Activated CD4-positive, alpha-beta T cell treated with anti-CD3 and anti-CD28 coated beads, Interleukin-2, amount 10 ng/mL, durations not matched to agents 7 days and 5 days (primary cell): ENCODE measurements at places on chromosomes 16 and 17.

DNA sequence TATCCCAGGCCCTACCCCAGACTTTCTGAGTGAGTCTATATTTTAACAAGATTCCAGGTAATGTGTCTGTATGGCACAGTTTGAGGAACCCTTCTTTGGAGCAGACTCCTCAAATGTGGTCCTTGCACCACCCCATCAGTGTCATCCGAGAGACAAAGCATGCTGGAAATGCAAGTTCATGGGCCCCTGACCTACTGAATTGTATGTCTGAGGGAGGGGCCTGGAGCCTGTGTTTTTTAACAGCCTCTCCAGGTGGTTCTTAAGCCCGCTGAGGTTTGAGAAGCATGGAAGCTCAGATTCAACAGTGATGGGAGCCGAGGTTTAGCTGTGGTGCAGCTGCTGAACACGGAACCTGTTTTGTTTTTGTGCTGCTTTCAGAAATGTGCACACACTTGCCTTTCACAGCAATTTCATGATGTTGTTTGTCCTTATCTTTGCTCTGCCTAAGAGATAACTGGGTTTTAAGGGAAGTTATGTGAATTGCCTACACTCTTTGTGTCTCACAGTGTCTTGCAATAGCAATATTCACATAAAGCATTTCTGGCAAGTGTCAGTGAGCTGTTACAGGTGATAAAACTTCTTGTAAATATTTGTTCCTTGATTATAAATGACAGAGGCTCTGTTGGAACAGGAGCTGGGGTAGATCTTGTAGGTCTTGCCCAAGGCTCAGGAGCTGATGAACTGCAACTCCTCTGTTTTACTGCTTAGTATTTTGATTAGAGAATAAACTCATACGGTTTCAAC, 32.0 kb upstream of the IL34 start:
- no peak for DNase-seq

DNA sequence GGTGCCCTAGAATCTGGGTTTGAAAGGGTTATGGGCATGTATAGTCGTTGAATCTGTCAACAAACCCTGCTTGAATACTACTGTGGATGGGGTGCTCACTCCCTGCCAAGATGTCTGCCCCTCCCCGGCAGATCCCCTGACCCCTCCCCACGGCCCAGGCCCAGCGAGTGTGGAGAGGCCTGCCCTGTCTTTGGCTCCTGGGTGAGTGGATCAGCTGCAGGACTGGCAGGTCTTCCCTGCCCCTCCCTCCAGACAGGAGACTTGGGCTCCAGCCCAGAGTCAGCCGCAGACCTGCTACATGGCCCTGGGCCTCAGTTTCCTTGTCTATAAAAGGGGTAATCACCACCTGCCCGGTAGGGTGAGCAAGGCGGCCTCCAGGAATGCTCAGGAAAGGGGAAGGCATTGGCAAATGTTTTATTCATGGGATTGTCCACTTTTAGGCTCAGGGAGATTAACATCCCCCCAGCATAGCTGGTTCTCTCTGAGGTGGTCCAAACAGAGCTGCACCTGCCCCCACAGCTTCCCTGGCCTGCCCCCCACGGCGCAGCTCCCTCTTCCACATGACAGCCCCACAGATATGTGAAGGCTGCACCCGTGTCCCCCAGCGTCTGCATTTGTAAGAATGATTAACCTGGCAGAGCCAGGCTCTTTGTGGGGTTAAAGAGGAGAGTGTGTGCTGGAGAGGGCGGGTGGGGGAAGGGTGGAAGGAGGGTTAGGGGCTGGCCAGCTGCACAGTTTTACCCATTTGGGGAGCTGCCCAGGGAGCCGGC, 18.5 kb upstream of the SPNS2 start:
- DNase-seq = no peak

DNA sequence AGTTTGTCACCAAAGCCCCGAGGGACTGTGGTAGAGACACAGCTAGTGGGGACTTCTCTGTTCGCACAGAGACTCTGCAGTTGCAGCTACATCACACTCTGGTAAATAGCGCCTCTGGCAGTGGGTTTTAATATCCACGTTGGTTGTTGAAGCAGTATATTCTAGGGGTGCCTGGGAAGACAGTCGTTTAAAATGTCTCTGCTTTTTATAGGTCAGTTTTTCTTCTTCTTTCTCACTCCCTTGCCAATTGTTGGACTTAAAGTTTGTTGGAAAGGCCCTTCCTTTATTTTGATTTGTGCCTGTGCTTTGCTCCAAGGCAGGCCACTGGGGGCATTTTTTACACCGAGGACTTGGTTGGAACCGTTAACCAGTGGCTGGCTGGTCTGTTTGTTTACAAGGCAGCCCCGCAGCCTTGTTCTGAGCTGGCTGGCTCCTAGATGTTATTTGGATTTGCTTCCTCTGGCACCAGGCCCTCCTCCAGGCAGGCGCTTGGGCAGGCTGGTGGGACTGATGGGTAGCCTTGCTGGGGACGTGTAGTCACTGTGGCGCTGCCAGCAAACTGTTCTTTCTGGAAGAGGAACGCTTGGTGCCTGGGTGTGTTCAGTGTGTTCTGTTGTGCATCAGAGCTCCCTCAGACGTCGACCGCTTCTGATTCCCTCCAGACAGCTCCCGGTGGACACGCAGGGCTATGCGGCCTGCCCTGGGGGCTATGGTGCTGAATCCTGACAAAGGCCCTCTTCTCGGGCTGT, 218.2 kb upstream of the CHMP6 start:
- no peak for DNase-seq

DNA sequence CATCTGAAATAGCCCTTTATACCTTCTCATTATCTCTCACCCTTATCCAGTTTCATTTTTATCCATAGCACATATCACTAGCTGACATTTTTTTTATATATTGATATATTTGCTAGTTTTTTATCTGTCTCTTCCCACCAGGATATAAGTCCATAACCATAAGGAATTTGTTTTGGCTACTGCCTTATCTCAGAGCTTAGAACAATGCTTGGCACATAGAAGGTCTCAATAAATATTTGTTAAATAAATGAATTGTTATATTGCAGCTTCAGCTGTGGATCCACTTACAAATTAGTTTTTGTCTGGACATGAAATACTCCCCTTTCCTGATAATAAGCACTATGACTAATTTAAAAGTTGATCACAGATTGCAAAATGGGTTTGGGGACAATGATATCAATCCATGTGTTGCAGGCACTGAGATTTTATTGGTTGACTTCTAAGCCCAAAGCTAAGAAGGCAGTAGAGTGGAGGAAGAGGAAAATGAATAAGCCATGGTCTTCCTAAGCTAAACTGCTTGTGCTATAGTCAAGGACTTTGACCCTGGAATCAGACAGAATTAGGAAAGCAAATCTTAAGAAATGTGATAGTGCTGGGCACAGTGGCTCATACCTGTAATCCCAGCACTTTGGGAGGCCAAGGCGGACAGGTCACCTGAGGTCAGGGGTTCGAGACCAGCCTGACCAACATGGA, 31.9 kb upstream of the YPEL2 start:
- no peak for DNase-seq

DNA sequence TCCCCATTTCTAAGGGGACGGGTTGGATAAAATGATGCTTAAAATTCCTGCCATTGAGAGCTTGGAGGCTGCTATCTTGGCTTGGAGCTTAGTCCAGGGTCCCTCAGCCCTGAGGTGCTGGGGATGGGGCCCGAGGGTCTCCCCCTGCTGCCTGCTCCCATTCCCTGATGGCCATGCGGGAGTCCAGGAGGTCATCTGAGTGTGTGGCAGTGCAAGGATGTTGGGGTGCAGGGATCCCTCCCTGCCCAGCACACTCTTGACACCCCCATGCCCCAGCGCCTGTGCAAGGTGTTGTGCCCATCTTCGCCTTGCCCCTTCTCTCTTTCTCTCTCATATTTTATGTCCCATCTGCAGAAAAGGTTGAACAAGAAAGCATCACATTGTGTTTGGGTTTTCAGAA, 90.4 kb downstream of the IRF8 start:
- no peak for DNase-seq

DNA sequence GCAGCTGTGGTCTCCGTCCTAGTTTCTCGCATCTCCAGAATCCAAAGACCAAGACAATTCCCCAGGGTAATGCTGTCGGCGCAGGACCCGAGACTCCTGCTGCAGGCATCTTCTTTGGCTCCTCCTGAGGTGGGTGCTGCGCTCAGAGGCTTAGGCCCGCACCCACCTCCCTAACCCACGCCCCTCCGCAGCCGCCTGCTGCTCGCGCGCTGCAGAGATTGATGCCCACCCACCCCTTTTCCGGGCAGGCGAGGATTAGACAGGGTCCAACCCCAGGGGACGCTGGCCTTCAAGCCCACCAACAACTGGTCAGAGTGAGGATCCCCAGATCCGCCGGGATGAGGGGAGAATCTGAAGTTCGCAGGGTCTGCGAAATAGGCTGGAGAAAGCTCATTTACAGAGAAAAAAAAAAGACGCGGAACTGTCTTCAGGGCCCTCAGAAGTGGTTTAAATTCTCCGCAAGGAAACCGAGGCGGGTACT, 27.9 kb downstream of the SLFN11 start:
- DNase-seq = no peak

DNA sequence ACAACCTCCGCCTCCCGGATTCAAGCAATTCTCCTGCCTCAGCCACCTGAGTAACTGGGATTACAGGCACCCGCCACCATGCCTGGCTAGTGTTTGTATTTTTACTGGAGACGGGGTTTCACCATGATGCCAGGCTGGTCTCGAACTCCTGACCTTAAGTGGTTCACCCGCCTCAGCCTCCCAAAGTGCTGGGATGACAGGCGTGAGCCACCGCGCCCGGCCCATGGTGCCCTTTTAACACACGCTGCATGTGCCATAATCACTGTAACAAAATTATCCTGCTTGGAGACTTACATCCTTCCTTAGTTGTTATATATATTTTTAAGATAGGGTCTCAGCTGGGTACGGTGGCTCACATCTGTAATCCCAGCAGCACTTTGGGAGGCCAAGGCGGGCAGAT, 5.4 kb downstream of the CD7 start:
- DNase-seq = no peak

DNA sequence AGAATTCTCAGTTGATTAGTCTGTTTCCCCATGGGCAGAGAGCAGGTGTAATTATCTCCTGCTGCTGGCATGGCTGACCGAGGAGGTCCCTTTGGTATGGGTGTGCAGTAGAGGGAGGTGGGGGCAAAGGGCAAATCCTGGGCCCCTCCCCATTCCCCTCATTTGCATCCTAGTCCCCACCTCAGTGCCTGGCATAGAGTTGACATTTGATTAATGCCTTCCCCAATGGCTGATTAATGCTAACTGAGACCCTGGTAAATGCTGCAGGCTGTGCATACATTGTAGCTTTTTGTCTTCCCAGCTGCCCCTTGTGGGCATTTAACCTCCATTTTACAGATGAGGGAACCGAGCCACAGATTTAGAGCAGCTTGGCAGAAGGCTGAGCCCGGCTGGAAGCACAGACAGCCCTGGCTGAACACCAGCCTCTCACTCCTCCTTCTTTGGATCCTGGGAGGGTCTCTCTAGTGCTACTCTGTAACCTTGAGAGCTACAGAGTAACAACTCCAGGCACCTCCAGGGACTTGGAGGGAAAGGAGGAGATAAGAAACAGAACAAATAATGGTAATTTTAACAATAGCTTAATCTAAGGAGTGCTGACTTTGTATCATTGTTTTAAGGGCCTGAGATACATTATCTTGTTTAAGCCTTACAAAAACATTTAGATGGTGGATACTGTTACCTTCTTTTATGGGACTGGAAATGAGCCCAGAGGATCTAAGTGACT, 5.1 kb downstream of the PLCG2 start:
- no peak for DNase-seq

DNA sequence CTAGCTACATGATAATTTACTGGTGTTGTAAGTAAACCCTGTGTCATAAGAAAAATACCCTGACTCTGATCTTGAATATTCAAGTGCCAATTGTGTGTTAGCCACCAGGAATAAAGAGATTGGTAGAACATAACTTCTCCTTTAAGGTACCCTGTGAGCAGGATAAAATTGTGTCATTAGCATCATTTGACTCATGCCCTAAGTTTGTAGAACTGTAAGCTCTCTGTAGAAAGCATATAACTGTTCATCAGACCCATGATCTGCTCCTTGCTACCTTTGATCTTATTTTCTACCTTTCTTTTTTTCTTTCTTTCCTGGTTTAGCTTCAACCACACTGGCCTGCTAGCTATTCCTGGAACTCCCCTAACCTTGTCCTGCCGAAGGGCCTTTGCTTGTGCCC, 35.8 kb downstream of the PTRH2 start:
- no peak for DNase-seq

DNA sequence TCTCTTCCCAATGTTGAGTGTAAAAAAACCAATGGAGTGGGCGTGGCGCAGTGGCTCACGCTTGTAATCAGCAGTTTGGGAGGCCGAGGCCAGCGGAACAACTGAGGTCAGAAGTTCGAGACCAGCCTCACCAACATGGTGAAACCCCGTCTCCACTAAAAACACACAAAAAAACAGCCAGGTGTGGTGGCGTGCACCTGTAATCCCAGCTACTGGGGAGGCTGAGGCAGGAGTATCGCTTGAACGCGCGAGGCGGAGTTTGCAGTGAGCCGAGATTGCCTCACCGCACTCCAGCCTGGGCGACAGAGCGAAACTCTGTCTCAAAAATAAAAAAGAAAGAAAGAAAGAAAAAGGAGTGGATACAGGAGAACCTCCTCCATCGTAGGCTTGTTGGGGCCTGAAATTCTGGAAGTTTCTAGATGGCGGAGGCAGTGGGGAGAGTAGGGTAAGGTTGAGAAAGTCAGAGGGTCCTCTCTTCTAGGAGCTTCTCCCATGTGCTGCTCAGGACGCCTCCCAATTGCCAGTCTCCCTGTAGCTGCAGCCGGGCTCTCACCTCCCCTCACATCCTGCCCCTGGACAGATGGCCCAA, 709 bp upstream of the ZNF764 start:
- DNase-seq = no peak

DNA sequence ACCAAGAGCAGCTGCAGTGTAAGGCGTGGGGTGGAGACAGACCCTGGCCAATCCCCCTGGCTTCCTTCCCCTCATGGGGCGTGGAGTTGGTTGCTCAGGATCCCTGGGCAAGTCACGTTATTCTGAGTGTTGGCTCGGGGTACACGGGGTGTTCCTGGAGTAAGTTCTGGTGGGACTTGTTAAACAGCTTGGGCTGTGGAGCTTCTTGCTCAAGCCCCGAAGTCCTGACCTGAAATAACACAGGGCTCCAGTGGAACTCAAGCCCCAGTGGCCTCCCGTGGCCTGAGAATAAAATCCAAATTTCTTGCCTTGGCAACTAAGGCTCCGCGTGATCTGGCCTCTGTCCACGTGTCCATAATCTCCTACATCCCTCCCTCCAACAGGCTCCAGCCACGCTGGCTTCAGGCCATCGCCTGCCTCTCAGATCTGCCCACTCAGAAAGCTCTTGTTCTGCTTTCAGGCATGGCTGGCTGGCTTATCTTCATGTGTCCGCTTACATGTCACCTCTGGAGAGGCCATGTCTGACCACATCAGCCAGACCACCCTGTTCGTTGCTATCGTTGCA, 49.3 kb upstream of the BCO1 start:
- no peak for DNase-seq
